GM19239 (cell line): ENCODE measurements at places on chromosomes 3 and 15.

DNA sequence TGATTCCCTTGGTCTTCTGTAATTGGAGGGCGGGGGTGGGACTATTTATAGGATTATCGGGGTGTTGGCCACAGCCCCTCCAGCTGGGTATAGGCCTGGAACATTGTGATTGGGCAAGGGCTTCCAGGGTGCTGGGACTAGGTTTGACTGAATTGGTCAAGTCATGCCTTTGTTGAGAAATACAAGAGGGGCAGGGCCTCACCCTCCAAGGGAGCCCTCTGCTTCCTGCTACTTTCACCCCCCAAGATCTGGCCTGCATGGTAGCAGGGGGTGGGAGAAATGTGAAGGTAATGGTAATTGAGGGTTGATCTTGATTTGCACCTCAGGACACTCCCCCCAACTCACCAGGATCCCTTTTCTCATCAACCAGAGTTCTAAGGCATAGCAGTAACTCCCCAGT, 25.2 kb downstream of the TRIM71 start:
- DNase-seq = no peak

GRCh38 chr3:179148616-179149405, 654 bp downstream of the PIK3CA start:
- peak; percentile 13 for DNase-seq

DNA sequence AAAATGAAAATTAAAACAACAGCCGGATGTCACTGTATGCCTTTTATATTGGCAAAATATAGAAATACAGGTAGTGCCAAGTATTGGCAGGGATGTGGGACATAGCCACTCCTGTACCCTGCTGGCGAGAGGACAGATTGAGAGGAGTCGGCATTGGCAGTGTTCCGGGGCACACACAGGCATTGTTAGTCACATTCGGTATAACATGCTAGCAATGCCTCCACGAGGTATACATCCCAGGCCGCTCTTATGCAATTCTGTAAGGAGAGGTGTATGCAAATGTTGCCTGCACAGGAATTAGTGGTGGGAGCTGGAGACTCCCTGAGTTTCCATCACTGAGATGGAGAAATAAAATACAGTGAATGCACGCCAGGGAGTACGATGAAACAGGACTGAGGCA, 99.4 kb upstream of the DLG1 start:
- no peak for DNase-seq

GRCh38 chr3:188270423-188270972, 116.5 kb downstream of the LPP start:
- no peak for DNase-seq

DNA sequence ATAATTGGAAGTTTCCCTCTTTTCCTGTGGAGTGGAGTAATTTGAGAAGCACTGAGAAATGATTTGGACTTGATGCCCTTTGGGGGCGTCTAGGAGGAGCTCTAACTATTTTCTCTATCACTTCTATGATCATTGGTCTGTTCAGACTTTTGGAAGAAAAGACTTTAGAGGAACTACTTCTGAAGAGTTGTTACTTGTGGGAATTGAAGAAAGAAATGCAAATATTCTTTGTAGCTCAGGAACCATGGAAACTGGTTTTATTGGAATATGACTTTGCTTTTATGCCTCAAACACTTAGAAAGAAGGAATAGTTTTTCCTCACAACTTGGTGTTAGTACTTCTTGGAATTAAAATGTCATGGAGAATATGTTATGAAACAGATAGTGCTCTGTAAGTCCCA, 122.0 kb upstream of the ALDH1A3 start:
- DNase-seq = no peak

GRCh38 chr15:96356494-96357455, 26.3 kb downstream of the NR2F2 start:
- DNase-seq = peak; percentile 76

DNA sequence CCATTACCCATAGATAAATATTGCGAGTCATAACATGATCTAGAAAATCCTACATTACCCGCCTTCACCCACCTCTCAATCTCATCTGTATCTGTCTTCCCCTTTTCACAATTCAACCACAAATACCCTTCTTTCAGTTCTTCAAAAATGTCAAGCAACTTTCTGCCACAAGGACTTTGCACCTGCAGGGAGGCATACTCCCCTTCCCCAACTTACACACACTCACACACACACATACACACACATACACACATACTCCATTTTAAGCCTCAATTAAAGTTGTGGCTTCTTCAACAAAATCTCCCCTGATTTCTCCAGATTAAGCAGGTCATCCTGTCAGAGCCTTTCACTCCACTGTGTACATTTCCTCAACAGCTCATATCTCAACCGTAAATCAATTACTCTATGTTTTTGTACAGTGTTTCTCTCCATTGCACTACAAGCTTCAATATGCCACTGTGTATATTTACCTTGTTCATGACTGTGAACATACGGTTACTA, 33.1 kb upstream of the CCDC50 start:
- DNase-seq = peak; percentile 23

DNA sequence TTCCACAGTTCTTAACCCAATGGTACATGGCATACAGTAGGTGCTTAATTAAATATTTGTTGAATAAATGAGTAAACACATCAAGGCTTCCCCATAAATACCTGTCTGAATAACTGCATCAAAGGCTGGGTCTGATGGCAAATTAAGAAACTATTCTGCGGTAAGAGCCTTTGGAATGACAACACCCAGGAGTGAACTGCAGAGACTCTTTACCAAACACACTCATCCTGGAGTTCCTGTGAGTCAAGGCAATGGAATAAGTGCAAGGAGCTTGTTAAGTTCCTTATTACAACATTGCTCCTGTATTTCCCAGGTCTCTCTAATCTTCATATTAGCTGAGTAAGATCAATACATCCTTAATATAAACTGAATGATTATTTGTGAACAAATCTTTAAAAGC, 119.9 kb upstream of the STT3B start:
- DNase-seq = no peak

GRCh38 chr3:46409739-46410489, 2.9 kb downstream of the CCRL2 start:
- DNase-seq = no peak

GRCh38 chr15:61743345-61743909, 316.8 kb downstream of the VPS13C start:
- DNase-seq = no peak

DNA sequence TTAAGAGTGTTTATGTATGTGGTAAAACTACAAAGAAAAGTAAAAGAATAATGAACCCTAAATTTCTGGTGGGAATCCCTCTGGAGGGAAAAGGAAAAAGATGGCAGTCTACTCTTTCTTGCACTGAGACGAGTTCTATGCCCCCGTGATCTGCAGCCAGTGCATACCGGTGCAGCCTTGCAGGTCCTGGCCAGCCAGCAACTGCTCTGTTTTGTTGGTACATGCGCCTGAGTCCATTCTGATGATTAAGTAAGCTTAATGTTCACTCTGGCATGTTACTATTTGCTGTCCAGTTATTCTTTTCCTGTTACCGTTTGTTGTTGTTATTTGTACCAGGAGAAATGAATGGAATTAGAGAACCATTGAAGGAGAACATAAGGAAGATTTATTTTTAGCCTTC, 95.1 kb upstream of the TMC3 start:
- no peak for DNase-seq

GRCh38 chr3:109177908-109178307, 41.4 kb downstream of the C3orf85 start:
- DNase-seq = no peak

DNA sequence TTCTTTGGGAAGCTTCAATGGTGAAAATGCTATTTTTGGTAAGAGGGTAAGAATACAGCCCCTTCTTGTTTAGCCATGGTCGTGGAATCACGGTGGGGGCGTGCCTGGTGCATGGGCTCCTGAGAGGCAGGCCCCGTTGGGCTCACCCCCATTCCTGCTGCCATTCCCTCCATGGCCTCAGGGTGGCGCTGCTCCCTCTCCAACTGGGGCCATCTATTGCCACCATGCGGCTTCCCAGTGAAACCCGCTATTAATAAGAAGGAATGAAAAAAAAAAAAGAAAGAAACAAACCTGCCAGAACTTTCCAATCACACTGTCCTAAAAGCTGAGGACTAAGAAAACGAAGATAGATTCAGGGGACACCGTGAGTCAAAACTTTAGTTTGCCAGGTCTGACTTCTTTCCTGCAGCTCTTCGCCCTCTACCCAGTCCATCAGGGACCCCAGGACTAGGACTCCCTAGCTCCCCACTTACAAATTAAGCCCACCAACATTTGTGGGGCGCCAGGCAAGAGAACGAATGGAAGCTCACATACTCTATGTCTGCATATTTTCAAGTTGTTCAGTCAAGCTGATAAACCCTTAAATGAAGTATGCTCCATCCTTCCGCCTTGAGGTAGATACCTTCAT, 30.6 kb upstream of the ABHD2 start:
- peak; percentile 66 for DNase-seq

GRCh38 chr3:37814547-37814946, 47.1 kb upstream of the CTDSPL start:
- no peak for DNase-seq

GRCh38 chr15:57334257-57334656, 42.0 kb upstream of the CGNL1 start:
- DNase-seq = no peak

- DNase-seq = no peak
Observed at GRCh38 chr3:71815340-71816067, 30.6 kb upstream of the PROK2 start.

GRCh38 chr3:44865272-44866035, 3.7 kb downstream of the TMEM42 start:
- no peak for DNase-seq

DNA sequence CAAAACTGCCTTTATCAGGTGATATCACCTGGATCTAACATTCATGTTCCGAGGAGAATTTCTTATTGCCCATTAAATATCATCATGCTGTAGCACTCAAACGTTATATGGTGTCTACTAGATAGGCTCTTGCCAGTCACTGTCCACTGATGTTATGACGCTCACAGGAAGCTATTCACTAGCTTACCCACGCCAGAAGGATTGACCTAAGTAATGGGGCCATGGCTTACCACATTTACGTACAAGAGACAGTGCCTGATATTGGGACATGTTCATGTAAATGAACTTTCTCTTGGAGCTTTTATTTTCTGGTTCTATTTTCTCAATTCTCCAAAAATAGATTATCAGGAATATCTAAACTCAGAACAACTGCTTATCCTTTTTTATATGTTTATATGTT, 91.7 kb upstream of the NAALADL2 start:
- DNase-seq = no peak

- DNase-seq = no peak
Observed at GRCh38 chr3:111901637-111902036, 42.6 kb downstream of the PHLDB2 start.

DNA sequence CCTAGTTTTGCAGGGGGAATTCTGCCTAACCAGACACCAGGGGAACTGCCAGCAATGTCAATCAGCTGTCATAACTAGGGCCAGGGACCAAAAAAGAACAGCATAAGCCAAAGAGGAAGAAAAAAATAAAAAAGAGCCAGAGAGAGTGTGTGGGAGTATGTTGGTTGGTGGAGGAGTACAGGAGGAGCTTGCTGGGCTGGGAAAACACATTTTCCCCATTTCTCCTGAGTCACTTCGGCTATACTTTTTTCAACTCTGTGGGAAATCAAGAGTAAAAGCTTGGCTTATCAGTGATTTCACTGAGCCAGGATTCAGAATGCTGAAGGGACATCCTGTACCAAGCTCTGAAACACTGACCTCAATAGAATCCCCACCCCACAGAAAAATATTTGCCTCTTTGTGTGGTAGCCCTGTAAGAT, 144.7 kb upstream of the DPH6 start:
- no peak for DNase-seq

- no peak for DNase-seq
Observed at GRCh38 chr3:119396870-119397269, 66.5 kb downstream of the TMEM39A start.

- DNase-seq = no peak
Observed at GRCh38 chr3:72891053-72891855, 3.4 kb downstream of the GXYLT2 start.

DNA sequence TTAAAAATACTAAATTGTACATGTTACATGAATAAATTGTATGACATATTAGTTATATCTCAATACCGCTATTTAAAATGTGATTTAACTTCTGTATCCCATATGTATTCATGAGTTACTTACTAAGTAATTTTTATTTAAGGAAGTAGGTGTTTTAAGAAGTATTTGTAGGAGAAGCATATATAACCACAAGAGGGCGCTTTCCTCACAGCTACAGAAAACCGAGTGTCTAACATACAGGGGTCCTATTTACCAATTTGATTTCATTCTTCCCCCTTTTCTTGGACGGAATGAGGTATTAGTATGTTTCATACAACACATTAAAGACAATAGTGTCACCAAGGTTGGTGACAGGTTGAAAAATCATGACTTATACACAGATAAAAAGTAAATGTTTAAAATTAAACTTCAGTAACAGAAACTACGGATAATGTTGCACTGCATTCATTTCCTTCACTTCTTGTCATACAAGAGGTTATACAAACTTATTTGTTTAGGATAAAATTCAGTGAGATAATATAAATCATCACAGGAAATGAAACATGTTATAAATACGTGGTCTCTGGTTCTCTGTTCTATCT, 253.6 kb downstream of the MAGI1 start:
- DNase-seq = no peak

- peak; percentile 29 for DNase-seq
Observed at GRCh38 chr3:102059145-102059943, 210.0 kb downstream of the NFKBIZ start.

- DNase-seq = no peak
Observed at GRCh38 chr3:174907027-174907426, 47.9 kb downstream of the NAALADL2 start.

GRCh38 chr3:139909811-139910210, 25.2 kb upstream of the CLSTN2 start:
- no peak for DNase-seq

GRCh38 chr3:123152687-123153086, 49.1 kb upstream of the SEC22A start:
- DNase-seq = no peak

- peak; percentile 64 for DNase-seq
Observed at GRCh38 chr3:129606636-129607390, at the start of gene PLXND1. PLXND1 (minus strand) TSS chr3:129606676; CDS start chr3:129606639, 37 bp downstream.

DNA sequence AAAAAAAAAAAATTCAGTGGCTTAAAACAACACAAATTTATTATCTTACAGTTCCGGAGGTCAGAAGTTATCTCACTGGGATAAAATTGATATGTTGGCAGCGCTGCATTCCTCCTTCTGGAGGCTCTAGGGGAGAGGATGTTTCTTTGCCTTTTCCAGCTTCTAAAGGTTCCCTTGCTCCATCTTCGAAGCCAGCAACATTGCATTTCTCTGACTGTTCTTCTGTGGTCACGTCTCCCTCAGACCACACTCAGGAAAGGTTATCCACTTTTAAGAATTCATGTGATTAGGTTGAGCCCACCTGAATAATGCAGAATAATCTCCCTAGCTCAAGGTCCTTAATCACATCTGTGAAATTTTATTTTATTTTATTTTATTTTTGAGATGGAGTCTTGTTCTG, 23.4 kb upstream of the ACAP2 start:
- DNase-seq = no peak

DNA sequence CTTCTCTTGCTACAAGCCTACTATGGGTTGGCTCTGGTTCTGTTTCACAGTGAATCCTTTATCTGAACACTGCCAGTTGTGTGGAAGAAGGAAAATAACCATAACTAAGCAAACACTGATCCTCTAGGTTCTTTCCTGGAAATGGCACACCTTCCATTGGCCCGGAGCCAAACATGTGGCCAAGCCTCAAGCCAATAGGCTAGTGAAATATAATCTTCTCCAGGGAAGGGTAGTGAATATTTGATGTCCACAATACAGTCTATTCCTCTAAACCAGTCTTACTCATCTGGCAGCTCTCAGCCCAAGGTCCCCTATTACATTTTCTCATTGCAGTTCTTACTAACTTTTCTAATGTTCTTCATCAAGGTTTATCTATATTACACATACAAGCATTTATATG, 921.3 kb downstream of the TUSC7 start:
- DNase-seq = no peak
